ENCODE measurements at places on chromosomes 3 and 15.

DNA sequence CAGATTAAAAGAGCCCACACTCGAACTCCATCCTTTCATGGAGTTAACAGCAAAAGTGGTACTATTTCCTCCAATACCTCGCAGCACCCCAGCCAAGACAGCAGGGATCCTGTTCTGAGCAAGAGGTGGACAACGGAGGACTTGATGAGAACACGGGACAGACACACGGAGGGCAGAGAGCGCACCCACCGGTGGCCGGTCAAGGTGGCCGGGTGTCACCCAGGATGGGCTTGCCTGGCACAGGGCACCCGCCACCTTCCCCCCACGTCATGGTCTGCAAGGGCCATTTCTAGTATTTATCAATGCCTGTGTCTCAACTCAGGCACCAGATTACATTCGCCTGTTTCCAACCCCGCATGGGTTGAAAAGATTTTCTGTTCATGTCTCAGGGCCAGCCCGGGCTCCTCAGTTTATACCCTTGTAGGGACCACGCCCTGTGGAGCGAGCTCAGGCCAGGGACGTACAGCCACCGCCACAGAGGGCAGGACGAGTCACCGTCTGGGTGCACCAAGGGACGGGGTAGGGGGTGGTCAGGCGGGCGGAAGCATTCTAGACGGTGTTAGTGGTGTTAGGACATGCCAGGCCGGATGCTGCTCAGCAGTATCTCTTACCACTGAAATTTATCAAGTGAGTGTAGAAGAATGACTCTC lies 64.2 kb downstream of the CYFIP1 start:
- no peak for DNase-seq

DNA sequence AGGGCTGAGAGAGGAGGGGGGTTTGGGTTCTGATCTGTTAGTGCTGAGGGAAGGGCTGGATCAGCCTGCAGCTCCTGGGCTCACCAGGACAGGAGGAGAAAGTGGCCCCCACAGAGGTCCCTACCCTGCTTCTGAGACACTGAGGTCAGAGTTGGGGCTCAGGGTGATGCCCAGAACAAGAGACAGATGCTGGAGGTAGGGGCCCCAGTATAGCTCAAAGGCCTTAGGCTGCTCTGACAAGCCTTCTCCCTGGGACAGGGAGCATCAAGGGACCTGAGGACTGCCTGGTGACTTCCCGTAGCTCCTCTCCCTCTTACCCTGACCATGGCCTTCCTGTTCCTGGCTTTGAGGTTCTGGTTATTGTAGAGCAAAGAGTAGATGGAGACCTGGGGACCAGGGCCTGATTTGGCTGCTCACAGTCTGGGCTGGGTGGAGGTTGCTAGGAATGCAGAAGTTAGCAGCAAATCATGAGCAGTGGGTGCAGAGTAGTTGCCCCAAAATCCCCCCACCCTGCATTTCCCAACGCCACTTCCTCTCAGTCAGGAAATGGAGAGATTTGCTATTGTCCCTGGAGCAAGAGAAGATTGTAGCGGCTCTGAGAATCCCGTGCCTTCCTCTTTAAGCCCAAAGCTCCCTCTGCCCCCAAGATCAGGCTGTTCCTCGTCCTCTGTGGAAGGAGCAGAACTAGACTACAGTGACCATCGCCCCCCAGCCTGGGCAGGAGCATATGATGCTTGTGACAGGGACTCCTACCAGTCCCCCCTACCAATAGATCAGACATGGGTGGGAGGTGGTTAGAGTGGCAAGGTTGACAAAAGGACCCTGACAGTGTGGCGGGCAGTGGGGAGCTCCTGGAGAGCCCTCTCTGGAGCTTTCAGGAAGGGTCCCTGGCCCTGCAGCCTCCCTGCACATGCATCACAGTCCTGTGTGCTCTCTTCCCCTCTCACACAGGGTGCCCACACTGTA lies 47.4 kb upstream of the SEC22A start:
- no peak for DNase-seq

GRCh38 chr3:73624821-73625665 lies at the start of gene PDZRN3:
Gene PDZRN3 (minus strand): TSS chr3:73624941.
- peak; percentile 10 for DNase-seq

DNA sequence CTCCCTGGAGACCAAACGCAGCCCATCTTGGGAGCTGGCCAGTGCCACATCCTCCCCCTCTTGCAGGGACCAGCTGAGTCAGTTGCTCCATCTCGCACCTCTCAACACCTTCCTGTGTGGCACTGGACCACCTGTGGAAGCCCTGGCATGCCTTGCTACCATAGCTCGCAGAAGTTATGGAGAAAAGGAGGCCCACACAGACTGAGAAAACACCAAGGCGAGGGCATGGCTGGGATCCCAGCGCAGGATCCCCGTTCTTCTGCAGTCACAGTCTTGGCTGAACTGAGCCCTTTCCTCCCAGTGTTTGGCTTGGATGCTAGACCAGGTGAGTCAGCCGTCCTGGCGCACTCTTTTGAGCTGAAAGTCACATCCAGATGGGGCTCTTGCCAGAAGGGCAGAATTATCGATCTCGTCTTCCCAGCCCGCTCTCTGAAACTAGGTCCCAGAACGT lies 46.9 kb downstream of the CHRD start:
- no peak for DNase-seq

DNA sequence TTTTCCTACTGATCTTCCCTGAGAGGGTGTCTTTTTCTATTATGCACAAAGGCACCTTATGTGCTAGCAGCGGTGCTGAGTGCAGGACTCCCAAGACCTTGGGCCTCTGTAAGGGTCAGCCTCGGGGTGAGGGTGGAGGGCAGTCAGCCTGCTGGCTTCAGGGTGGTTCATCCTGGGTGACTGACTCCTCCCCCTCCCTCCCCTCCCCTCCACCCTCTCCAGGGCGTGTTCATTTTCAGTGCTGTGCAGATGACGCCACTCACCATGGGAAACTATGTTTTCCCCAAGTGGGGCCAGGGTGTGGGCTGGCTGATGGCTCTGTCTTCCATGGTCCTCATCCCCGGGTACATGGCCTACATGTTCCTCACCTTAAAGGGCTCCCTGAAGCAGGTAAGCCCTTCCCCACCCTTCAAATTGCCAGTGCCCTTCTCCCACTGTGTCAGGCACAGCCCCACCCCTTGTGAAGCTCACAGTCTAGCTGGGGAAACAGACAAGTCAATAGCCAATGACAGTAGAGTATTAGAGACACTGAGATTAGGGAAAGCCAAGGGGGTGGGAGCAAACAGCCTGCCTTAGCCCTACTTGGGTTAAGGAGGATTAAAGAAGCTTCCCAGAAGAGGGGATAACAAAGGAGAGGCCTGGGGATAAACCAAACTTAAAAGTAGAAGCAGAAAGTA lies 41.9 kb downstream of the SLC6A1 start:
- no peak for DNase-seq

DNA sequence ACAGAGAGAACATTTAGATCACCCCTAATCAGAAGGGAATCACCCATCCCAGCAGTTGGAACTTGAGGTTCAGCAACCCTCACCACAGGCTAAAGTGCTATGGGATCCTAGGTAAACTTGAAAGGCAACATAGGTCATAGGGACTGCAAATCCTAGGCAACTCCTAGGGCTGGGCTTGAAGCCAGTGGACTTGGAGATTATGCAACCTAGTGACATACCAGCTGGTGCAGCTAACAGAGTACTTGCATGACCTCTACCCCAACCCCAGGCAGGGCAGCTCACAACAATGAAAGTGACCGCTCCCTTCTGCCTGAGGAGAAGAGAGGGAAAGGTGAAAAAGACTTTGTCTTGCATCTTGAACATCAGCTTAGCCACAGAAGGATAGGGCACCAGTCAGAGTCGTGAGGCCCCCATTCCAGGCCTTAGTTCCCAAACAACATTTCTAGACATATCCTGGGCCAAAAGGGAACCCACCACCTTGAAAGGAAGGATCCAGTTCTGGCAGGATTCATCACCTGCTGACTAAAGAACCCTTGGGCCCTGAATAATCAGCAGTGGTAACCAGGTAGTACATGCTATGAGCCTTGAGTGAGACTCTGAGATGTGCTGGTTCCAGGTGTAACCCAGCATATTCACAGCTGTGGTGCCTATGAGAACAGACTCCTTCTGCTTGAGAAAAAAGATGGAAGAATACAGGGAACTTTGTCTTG lies 37.6 kb upstream of the FBN1 start:
- DNase-seq: no peak

- no peak for DNase-seq
Measured at GRCh38 chr3:37945156-37945806, 45.3 kb upstream of the VILL start.

DNA sequence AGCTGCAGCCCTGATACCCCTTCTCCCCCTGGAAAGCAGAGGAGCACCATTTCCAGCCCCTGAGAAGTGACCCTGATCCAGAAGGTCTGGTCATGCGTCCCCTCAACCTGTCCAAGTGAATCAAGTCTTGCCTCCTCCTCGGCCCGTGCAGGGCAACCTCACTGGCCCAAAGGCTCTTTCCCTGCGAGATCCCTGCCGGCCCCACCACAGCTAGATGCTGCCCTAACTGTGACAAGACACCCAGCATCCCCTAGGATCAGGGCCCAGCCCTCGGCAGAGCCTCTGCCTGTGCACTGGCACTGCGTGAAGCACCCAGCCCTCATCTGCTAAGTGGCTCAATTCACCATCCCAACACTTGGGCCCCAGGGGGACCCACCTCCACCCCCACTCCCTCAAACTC lies 155.1 kb downstream of the NUP210 start:
- DNase-seq: no peak

DNA sequence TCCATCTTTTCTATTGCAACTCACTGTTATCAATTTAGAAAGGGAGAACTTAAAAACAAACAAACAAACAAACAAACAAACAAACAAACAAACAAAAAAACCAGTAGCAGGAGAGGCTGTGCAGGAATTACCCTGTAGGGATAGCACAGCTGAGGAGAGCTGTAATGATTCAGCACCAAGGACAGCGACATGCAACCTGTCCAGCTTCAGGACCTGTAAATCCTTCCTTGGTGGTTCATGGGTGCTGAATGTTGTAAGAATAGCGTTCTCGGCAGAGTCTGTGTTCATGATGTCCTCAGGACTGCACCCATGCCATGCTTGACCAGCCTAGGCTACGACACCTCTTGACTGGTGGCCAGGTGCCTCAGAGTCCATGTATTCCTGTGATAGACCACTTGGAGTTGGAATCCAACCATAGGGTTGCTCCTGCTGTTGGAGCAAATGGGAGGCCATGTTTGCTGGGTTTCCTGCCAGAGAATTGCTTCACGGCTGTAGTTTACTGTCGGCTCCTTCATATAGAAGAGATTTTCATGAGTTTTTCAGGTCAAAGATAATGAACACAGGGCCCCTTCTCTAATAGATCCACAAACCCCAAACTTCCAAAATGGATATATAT lies 65.9 kb downstream of the CACNA2D3 start:
- no peak for DNase-seq

GRCh38 chr15:42421376-42421775 lies 62.1 kb downstream of the CAPN3 start:
- no peak for DNase-seq

DNA sequence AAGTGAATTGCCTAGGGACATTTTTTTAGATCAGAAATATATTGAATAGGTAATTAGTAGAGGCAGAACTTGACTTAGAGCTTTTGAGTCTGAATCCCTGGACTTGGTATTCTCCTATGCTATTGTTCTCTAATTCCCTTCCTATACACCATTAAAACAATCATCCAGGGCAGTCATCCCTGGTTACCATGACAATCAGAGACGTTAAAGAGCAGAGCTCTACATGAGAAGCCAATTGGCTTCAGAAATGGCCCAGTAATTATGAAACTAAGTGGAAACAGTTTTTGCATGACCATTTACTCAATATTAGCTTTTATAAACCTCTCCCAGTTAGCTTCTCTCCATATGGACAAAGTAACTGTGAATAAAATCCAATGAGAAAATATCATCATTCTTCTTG lies 182.1 kb upstream of the TP63 start:
- DNase-seq: no peak

DNA sequence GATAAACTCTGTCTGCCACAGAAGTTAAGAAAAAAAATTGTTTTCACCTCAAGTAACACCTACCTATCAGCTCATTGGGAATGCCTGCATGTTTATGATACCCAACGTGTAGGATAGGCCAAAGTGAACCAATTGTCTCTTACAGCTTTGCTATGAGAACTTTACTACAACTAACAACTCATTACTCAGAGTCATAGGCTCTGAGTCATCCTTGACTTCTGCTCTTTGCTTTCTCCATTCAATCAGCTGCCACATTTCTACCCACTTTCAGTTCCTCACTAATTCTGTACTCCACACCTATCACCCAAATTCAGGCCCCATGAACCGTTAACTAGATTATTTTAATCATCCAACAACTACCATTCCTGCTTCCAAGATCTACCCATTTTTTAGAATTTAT lies 843.9 kb downstream of the TUSC7 start:
- no peak for DNase-seq

DNA sequence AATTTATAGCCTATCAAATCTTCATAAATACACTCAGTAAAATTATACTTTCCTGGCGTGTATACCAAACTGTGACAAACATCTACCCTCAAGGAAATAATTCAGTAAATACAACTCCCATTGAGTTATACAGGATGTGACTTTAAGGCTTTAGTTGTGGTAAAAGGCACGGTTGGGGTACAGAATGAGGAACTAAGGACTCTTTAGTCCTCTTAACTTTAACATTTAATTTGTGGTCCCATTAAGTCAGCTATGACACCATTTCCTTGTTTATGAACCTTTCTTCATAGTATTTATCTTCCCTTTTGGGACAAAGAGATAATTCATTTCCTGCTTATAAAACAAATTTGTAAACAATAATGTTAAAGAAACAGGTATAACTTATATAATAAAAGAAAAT lies 30.2 kb downstream of the IFT80 start:
- DNase-seq: no peak

- no peak for DNase-seq
Measured at GRCh38 chr3:62134061-62134496, 239.3 kb downstream of the FEZF2 start.

GRCh38 chr3:122890077-122890719 lies 95.3 kb downstream of the SLC49A4 start:
- no peak for DNase-seq

DNA sequence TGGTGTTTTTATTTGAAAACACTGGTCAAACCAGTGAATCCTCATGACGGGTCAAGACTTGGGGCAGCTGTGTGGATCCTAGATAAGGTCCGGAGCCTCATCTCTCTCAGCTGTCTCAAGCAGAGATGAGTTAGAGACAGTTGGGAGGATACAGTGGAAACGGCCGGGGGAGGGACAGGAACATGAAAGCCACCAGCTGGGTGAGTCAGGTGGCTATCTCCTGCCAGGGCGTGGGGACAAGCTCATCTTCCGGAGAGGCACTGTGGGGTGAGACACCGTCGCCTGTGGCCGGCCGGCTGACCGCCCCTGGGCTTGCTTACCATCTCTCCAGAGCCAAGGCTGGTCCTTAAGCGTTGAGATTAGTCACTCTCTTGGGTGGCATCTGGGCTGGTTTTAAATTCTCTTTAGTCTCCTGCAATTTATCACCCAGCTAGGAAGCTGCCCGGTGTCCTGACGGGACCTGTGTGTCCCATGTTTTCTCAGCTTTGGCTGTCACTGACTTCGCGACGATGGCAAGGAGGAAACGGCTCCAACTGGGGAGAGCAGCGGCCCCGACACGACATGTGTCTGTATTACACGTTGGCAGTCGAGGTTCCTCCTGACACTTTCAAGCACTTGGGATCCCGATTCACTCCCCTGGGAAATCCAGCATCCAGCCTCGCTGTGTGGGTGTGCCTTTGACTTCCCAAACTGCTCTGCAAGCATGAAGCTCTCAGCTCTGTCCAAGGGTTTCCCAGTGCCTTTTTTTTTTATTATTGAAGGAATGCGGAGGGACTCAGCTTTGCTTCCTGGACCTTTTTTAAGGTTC lies 7.5 kb downstream of the ST8SIA2 start:
- DNase-seq: no peak

All from caudate nucleus (tissue), 63 donors.